C1 segment of cervical spinal cord (tissue), 14 donors: ENCODE measurements at places on chromosomes 12 and 14.

GRCh38 chr12:2854669-2855453, 2.0 kb downstream of the TEX52 start:
- no peak for DNase-seq

- DNase-seq = no peak
These were observed 38.4 kb downstream of the GALNT16 start for GRCh38 chr14:69298131-69299071.

DNA sequence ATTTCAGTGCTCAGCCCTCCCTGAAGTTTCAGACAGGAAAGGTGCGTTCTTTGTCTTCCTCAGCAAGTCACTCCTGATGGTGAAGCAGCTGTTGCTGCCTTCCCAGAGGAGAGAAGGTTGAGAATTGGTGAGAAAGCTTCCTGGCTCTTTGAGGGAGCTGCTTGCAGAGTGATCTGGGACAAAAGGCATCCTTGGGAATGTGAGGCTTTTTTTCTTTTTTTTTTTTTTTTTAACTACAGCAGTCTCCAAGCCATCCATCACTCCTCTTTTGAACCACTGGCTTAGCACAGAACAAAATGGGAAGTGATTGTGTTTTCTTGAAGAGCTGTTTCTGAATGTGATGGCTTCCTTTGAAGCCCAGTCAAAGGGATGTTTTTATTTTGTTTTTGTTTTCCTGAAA, 120.4 kb upstream of the LRIG3 start:
- no peak for DNase-seq

- no peak for DNase-seq
These were observed 570 bp upstream of the MRPS35 start for GRCh38 chr12:27709932-27710591.

DNA sequence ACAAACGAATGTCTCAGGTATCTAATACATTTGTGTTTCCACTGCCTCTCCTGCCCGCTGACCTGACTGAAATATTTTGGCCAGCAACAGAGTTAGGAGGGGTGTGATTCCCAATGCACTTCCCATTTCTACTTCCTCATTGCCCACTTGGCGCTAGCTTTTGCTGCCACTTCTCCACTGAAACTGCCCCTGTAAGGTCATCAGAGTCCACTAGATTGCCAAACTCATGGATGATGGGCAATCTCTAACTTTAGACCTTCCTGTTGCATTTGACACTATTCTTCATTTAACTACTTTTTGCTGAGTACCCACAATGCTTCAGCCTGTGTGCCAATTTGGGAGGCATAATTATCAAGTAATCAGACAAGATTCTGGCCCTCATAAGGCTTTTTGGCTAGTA, 40.8 kb downstream of the GPR65 start:
- DNase-seq = peak; percentile 16

- no peak for DNase-seq
These were observed 207.0 kb downstream of the NAV3 start for GRCh38 chr12:78037707-78038106.

DNA sequence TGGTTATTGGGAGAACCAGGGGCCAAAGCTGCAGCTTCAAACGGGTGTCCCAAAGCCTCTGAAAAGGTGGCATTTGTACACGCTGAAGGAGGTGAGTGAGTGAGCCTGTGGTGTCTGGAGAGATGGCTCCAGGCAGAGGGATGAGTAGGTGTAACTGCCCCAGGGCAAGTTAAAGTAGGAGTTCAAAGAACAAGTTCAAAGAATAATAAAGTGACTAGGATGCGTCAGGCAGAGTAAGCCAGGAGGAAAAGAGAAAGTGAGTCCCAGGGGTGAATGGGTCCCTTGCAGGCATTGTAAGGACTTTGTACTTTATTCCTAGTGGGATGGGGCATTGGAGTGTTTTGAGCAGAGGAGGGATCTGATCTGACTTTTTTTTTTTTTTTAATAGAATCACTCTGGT, 201.4 kb upstream of the PWP1 start:
- no peak for DNase-seq

DNA sequence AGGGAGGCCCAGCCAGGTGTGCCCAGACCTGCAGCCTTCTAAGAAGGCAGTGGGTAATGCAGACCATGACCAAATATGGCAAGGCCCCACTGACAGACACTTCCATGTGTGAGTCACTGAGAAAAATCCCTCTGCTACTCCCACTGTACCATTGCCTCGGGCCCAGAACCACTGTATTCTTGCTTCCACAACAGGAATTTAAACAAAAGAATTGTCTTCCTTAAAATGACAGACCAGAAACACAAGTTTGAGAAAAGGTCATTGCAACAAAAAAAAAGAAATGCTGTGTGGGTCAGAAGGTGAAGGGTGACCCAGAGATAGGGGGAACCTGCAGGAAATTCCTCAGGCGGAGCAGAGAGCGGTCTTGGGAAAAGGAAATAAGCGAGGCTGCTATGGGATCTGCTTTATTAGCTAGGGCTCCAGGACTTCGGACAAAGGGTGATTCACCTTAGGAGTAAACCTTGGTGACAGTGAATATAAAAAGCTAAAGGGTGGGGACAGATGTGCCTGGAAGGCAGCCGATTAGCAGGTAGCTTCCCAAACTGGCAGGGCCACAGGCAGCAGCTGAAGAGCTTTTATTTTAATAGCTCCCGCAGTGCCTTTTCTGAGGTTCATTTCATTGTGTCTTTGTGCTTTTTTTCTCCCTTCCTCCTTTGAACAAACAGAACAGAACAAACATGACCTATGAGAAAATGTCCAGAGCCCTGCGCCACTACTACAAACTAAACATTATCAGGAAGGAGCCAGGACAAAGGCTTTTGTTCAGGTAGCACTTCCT, 185.3 kb upstream of the BCL2L14 start:
- DNase-seq = no peak

GRCh38 chr12:100984796-100985195, 190.2 kb downstream of the ANO4 start:
- no peak for DNase-seq

GRCh38 chr14:95045836-95046430, 111.4 kb downstream of the DICER1 start:
- no peak for DNase-seq

GRCh38 chr12:68056300-68056699, 67.1 kb downstream of the IFNG-AS1 start:
- DNase-seq = no peak

GRCh38 chr12:112978163-112979040, at the start of gene OAS2:
Gene OAS2, plus strand, starts transcription at chr12:112978519. Its CDS starts 90 bp downstream, at chr12:112978609.
- no peak for DNase-seq

GRCh38 chr14:62123961-62124360, 361.7 kb downstream of the SNAPC1 start:
- DNase-seq = no peak

DNA sequence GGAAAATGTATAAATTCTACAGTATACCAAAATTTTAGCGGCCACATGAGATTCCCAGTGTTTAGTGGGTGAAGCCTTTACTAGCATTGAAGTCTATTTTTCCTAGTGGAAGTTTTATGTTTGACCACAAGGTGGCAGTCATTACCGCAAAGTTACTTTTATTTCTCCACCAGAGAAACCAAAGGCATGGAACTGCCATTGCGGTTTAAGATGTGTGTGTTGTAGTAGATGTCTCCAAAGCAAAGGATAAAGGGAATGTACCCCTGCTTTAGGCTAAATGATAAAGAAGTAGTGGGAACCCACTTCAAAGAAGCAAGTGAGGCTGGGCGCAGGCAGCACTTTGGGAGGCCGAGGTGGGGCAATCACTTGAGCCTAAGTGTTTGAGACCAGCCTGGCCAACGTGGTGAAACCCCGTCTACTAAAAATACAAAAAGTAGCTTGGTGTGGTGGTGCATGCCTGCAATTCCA, 140.5 kb downstream of the PRKCH start:
- no peak for DNase-seq

- no peak for DNase-seq
These were observed 143.9 kb downstream of the SYNE2 start for GRCh38 chr14:63996625-63997220.

GRCh38 chr12:3727877-3728632, 24.9 kb downstream of the CRACR2A start:
- no peak for DNase-seq

DNA sequence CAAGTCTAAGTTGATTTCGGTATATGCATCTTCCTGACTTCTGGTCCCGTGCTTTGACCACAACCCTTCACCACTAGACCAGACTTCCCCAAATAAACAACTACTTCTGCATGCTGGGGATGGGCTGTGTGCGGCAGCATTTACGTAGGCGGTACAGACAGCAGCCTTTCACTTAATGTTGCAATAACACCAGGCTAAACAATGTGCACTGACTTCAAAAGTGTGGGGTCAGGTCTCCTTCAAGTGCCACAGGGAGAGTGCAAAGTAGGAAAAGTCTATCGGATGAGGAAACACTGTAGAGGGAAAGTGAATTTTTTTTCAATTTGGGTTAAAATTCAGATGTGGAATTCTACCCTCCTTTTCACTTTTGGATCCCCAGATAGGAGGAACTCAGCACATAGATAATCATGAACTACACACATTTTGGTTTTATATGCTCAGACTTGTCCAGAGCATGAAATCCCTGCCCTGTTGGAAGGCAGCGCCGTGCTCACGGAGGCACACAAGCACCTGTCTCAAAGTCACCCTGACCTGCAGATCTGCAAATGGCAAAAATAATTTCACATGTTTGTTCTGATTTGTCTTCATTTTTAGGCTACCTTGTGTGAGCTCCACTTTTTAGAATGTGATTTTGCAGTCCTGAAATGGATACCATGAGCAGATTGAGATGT, 3.6 kb upstream of the FOS start:
- no peak for DNase-seq

DNA sequence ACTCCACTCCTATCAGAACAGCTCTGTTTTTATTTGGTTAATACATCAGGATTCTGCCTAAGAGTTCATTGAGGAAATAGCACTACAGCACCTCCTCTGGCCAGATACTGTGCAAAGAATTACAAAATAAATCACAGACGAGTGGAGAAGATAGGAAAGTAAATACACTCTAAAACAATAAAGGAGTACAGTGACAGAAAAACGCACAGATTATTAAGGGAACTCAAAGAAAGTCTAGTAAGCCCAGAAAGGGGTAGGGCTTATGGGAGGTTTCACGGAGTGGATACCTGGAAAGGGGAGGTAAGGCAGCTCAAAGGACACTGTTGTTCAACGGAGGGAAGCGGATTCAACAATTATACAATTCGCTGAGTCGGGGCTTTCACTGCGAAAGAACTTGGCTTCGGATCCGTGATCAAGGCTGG, 5.5 kb downstream of the OR10AD1 start:
- DNase-seq = no peak

- no peak for DNase-seq
These were observed 53.2 kb downstream of the KCNK10 start for GRCh38 chr14:88269806-88270420.

DNA sequence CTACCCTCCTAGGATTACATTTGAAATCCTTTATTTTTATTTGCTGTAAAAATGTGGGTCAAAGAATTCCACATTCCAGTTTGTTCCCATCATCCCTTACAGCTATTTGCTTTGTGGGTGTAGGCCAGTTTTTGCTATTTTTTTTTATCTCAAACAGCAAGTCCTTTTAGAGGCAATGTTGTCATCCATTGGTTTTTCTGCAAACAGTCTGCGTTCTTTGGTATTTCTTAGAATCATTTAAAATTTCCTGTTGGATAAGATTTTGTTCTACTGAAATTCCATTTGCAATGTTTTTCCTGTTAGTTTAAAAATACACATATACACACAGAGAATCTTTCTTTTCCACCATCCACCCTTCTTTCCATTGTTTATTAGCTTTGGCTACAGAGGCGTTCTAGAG, 53.3 kb upstream of the STK38L start:
- DNase-seq = no peak
